Smooth muscle cell of the brain vasculature (primary cell): ENCODE measurements at places on chromosomes 3 and 15.

GRCh38 chr3:22360970-22361369, 610.0 kb upstream of the ZNF385D start:
- DNase-seq: no peak

- DNase-seq: no peak
Observed at GRCh38 chr15:88609344-88610090, 11.6 kb upstream of the AEN start.

- no peak for DNase-seq
Observed at GRCh38 chr15:36958606-36959005, 141.7 kb downstream of the MEIS2 start.

- DNase-seq: no peak
Observed at GRCh38 chr15:89611317-89611716, 36.0 kb downstream of the TICRR start.

GRCh38 chr15:79973456-79974195, 2.6 kb upstream of the BCL2A1 start:
- DNase-seq: no peak

DNA sequence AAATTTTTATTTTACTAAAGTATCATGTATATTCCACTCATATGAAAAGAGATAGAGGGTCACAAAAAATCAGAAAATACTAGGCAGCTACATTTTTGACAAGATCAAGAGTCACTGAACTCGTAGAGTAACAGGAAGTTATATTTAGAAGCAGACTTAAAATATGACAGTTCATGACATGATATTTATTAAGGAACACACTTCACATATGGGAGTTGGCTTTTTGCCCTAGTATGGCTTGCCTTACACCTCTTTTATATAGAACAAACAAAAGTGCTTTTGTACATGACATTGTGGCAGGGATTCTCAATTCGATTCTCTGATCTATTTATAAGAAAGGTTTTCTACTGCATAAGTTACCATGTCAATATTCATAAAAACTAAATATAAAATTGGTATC, 80.1 kb upstream of the GBE1 start:
- no peak for DNase-seq

GRCh38 chr3:149479621-149480325, 5.3 kb downstream of the TM4SF4 start:
- no peak for DNase-seq

DNA sequence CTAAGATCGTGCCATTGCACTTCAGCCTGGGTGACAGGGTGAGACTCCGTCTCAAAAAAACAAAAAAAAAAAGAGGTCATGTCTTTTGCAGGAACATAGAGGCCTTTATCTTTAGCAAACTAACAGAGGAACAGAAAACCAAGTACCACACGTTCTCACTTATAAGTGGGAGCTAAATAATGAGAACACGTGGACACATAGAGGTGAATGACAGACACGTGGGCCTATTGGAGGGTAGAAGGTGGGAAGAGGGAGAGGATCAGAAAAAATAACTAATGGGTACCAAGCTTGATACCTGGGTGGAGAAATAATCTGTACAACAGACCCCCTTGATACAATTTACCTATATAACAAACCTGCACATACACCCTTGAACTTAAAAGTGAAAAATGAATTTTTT, 401.4 kb upstream of the NAALADL2 start:
- DNase-seq: no peak

DNA sequence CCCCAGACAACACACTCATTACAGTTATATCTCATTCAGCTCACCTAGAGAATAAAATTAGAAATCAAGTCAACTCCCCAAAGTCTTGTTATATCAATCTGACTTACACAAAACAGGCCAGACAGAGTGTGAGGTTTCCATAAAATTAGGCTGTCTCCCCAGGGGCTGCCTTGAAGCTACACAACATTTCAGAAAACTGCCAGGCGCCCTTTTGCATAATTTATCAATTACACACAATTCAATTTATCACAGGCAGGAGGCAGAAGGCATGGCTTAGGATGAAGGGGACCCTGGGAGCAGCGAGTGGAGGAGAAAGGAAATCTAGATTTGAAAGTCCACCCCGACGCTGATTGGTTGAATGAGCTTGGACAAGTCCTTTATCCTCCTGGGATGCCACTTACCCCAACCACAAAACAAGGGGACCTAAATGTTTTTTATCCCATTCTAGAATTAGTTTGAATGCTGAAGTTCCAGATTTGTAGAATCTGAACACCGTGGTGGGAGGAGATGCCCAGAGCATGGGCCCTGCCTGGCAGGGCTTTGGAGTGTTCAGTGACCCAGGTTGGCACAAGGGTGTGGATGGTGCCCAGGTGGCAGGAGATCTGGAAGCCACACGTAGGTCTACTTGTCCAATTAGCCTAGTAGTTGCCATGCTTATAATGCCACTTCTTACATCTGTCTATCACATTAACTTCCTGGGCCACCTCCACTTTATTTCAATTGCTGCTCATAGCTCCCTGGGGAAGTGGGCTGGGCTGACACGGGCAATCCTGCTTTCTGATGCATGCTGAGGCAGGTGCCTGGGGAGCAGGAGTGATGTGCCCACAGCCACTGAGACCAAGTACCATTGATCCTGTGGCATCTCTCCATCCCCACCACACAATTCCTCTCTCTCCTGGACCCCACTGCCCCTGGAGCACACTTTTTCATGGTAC, 119.8 kb upstream of the TLE3 start:
- DNase-seq: no peak

DNA sequence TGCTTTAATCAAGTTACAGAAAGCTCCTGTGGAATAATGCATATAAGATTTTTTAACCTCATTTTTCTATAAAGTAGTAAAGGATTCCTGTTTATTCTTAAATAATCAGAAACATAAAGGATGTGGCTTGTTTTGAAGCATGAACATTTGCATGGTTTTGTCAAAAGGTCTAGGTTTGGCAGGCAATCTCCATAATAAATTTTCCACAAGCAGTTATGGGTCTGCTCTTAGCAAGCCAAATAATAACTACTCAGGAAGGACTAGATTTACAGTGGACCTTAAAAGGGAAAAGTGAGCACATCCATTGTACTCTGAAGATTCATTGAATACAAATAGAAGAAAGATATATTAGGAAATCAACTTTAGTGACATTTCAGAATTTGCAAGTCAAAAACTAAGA, 407.3 kb upstream of the CBLB start:
- DNase-seq: no peak

DNA sequence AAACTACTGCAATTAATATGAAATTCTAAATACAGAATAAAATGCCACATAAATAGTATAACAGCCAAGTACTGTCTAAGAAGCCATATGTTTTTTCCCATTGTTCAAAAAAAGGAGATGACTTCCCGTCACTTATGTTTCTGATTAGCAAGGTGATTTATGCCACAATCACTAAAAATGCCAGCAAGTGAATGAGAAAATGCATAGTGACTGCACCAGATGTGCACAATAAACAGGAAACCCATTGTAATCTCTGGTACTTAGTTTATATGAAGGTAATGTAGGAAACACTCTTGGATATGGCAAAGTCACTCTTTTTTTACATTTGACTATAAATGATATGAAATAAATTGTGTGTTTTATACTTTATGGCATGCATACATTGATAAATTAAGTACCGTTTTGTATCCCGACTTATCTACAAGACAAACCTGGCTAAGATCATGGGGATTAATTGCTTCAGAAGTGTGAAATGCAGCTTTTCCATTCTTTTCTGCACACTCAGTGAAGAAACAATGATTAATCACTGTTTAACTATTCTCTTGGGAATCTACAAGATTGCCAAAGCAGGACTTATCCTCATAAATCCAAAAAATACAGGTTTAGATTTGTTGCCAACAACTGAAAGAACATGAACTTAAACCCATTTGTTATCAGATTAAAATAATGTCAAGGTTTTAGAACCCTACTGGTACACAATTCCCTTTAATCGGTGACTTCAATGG, 164.5 kb downstream of the TBC1D5 start:
- DNase-seq: no peak

- DNase-seq: no peak
Observed at GRCh38 chr15:71111950-71112349, 3.3 kb upstream of the THSD4 start.

DNA sequence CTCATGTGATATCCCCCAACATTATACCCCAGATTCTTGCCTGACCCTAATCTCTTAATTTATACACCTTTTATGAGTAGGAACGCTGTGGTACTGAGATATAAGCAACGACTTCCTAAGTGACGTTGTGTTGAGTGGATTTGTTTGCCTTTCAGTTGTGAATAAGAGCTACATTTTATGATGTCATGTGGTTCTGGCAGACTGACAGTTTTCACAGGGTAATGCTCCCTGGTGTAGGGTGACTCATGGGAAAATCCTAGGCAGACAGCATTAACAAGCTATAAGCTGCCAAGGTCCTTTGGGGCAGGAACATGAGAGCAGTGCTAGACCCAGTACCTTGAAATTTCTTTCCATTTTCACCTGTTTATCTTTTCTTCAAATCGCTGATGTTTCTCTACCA, 11.2 kb downstream of the C3orf52 start:
- DNase-seq: peak; percentile 96

- DNase-seq: no peak
Observed at GRCh38 chr3:56468184-56469106, at the start of gene ERC2. TSS of gene ERC2 (minus strand) at chr3:56468467.

- DNase-seq: no peak
Observed at GRCh38 chr3:103963599-103963998, 1403.1 kb upstream of the ALCAM start.

DNA sequence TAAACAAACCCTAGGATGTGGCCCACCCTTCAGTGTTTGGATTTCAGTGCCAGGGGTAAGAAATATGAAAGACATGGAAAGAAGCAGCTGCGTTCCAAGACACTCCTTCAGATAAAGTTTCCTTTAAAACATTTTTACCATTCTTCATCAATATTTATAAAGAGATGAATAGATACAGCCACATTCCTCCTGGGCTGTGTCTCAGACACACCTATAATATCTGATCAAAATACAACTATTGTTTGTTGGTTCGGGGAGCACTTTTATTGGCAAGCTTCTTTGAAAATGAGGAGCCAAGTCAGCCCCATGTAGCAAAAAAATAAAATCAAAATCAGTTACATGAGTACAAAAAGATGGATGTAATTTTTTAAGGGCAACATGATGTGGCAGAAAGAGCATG, 53.2 kb downstream of the RPL22L1 start:
- no peak for DNase-seq

- DNase-seq: no peak
Observed at GRCh38 chr3:104669083-104669482, 697.6 kb upstream of the ALCAM start.

- DNase-seq: no peak
Observed at GRCh38 chr3:30819067-30819798, 75.2 kb downstream of the GADL1 start.

- no peak for DNase-seq
Observed at GRCh38 chr3:134363381-134363755, 10.9 kb downstream of the AMOTL2 start.

DNA sequence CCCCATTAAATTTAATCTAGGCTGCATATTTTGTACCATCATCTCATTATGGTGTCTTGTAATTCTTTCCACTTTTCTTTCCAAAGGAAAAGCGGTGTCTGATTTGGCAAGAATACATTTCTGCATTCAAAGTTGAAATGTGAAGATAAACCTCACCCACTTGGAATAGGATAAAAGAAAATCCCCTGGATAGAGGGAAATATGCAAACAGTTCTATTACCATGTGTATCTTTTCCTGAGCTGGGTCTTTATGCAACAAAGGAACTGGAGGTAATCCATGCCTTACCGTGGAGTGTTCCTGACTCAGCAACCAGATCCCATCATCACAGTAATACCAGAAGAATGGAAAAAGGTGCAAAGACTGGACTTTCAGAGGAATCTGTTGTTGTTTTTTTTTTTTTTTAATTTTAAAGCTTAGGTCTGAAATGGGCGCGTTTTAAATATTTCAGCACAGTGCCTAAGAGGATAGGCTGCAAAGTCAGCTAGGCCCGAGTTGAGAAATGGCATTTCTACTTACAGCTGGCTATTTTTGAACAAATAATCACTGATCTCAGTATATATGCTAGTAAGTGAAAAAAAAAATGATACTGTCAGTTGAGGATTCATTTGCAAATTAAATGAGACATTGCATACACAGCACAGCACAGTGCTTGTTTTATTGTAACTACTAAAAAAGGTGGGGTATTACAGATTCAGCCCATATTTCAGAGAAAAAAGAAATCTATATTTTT, 55.5 kb upstream of the ADAMTS9 start:
- no peak for DNase-seq

DNA sequence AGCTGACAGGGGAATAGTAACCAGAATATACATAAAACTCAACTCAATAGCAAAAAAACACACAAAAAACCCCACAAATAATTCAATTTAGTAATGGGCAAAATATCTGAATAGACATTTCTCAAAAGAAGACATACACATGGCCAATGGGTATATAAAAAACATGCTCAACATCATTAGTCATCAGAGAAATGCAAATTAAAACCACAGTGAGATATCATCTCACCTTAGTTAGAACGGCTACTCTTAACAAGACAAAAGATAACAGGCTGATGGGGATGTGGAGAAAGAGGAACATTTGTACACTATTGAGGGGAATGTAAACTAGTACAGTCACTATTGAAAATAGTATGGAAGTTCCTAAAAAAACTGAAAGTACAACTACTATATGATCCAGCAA, 678.6 kb downstream of the MECOM start:
- no peak for DNase-seq

- DNase-seq: no peak
Observed at GRCh38 chr3:46080124-46080968, 53.1 kb upstream of the XCR1 start.

DNA sequence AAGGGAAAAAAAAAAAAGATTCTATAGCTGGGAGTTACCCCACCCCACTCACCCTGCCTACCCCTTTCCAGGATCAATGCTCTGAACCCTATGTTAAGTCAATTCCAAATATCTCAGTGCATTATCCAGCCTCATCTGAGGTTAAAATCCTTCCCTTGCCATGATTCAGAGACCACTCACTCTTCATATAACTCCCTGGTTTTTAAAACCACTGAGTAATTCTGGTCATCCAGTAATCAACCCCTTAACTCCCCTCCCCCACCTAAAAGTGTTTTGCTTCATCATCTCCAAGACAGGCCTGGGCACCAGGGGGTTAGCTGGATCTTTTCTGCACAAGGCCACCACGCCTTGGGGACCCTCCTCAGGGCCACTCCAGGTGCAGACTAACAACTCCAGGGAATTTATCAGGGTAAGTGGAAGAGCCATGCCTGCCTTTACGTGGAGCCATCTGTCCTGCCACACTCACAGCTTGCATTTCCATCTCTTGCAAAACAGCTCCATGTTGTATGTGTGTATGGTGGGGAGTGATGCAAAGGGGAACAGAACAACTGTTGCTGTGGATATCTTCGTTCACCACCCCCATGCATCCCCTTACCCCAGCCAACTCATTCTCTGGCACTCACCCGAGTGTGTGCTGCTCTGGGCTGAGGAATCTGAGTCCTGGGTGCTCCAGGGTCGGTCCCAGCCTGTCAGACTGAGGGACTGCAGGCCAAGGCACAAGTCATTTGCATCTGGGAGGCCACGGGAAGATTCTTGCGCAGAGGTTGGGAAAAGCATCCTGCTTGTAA, 30.7 kb upstream of the RPS17 start:
- DNase-seq: no peak

GRCh38 chr3:156547637-156548036, 7.3 kb downstream of the SSR3 start:
- no peak for DNase-seq

- no peak for DNase-seq
Observed at GRCh38 chr3:64331605-64332004, 106.3 kb upstream of the PRICKLE2 start.
